ENCODE measurements at places on chromosomes 12 and 14.

GRCh38 chr14:65164068-65164824, 61.9 kb upstream of the MAX start:
- DNase-seq: no peak

DNA sequence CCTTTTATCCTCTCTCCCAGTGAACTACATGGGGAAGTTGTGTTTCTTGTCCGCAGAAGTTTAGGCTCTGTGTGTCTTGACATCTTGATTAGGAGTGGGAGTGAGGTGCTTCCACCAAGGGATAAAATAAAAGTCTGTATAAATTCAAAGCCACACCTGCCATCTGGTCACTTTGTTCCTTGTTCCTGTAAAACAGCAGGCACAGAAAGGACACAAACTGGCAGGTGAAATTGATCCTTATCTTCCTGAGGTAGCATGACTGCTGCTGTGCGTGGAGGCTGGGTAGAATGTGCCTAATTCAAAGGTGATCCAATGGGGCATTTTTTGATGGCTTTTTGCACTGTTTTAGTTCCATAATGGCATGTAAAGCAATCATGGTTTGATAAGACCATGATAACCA, 104.3 kb upstream of the KITLG start:
- DNase-seq: no peak

GRCh38 chr12:120015313-120015712, 26.3 kb downstream of the BICDL1 start:
- no peak for DNase-seq

- DNase-seq: no peak
Observed at GRCh38 chr12:91241756-91242155, 59.1 kb upstream of the DCN start.

DNA sequence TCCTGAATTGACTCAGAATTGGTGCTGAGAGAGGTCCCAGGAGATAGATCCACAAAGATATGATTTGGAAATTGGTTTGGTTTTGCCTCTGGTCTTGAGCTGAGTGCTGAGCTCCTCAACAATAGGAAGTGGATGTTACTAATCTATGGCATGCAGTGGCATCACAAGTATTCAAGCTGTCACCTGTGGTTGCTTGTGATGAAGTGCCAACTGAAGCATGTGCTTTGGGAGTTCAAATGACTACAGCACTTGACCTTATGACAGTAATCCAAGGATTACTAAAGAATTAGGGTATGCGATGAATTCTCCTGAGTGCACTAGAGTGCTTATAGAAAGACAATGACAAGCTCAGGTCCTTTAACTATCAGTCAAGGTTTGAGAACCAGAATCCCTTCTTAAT, 406.2 kb downstream of the NOVA1 start:
- no peak for DNase-seq

- no peak for DNase-seq
Observed at GRCh38 chr12:47527816-47528215, 178.0 kb downstream of the RPAP3 start.

- no peak for DNase-seq
Observed at GRCh38 chr12:127063339-127064072, 1203.5 kb upstream of the TMEM132C start.

GRCh38 chr12:22518060-22518719, 26.2 kb downstream of the C2CD5 start:
- DNase-seq: no peak

DNA sequence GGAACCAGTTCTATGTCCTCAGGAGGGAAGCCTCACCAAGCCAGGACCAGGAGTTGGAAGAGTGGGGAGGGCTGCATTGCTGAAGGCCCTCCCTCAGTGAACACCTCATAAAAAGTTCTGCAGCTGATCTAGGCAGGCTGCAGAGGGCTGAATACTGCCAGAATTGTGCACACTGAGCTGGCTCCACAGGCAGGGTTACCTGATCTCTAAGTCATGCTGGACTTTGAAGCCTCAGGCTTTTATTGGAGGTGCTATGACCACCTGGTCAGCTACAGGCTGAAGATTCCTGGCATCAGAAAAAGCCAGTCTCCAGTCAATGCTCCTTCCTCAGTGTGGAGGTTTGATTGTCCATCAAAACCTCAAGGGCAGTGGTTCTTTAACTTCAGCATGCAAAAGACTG, 39.7 kb downstream of the FOS start:
- no peak for DNase-seq

GRCh38 chr14:50762001-50762930, 68.7 kb downstream of the NIN start:
- no peak for DNase-seq

- no peak for DNase-seq
Observed at GRCh38 chr12:121300083-121300819, 3.7 kb upstream of the CAMKK2 start.

Data from GM19239 (cell line).